ENCODE measurements at places on chromosomes 4 and X.

DNA sequence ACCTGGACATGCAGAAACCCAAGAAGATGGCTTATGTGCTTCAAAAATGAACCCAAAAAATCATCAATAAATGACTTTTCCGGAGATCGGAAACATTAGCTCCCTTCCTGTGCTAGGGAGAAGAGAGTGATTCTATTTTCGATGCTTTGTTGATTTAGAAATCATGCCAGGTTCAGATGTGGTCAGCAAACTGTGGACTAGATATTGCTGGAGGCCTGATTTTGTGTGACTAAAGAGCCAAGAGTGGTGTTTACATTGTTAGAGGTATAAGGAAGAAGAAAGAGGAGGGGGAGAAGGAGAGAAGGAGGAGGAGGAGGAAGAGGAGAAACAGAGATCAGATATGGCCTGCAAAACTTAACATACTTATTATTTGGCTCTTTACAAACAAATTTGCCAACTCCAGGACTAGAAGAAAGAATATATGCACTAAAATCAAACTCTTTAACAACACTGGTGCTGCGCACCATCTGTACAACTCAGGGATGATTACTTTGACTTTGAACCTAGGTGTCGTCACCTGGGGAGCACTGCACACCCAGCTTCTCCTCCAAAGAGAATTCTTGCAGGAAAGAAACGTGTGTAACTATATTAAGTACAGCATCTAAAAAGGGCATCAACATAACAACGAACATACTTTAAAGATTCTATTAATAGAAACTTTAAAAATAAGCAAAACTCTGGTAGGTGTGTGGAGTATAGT is 664.9 kb upstream of the LCORL start:
- DNase-seq, result no peak

DNA sequence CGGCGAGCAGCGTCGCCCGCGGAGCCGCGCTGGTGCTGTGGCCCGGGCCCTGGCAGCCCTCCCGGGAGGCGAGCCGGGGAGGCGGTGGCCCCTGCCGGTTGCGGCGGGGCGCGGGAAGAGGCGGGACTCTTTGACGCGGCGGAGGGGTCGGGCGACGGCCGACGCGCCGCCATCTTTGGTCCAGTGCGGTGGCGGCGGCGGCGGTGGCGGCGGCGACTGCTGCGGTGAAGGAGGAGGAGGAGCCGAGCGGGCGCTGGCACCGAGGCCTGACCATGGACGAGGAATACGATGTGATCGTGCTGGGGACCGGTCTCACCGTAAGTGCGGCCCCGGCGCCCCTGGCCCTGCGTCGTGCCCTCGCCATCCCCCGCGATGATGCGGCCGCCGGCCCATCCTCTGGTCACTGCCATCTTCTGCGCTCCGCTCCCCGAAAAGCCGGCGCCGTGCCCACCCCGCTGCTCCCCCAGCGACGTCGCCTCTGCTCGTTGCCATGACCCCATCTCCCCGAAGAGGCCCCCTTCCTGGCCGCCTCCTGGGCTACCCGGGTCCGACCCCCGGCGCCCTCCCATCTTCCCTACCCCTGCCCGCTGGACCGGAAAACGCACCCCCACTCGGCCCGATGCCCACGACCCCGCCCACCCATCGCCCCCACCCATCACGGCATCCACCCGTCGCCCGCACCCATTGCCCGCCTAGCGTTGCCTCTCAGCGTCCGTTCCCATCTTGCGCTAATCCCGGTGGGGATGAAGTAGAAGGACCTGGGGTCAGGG is at the start of gene GDI1:
Gene GDI1 (plus strand): TSS at position 172 of the 770 bp plus-strand sequence. CDS start 101 bp downstream, at position 273.
- DNase-seq, result no peak

DNA sequence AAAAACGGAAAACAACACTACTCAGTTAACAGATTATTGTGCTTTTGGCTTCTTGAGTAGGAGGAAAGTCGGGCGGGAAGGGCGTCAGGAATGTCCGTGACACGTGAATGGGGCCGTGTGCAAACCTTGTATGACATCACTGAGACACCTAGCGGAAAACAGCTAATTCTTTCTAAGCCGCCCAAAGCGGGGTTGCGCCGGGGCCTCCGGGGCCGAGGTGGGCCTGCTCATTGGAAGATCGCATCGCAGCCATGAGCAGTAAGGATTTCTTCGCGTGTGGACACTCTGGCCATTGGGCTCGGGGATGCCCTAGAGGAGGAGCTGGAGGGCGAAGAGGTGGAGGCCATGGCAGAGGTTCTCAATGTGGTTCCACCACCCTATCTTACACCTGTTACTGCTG is at the start of gene ZCCHC13:
Gene ZCCHC13 (plus strand): TSS at position 165 of the 400 bp plus-strand sequence. CDS start 87 bp downstream, at position 252.
- DNase-seq, result no peak

DNA sequence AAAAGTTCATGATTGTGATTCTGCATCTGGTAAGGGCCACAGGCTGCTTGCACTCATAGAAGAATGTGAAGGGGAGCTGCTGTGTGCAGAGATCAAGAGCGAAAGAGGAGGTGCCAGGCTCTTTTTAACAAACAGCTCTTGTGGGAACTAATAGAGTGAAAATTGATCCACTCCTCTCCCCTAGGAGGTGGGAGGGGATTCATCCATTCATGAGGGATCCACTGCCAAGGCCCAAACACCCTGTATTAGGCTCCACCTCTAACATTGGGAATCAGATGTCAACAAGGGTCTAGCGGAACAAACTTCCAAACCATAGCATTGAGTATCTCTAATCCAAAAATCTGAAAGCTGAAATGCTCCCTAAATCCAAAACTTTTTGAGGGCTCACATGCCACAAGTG is 16.4 kb upstream of the PPID start:
- no peak for DNase-seq

DNA sequence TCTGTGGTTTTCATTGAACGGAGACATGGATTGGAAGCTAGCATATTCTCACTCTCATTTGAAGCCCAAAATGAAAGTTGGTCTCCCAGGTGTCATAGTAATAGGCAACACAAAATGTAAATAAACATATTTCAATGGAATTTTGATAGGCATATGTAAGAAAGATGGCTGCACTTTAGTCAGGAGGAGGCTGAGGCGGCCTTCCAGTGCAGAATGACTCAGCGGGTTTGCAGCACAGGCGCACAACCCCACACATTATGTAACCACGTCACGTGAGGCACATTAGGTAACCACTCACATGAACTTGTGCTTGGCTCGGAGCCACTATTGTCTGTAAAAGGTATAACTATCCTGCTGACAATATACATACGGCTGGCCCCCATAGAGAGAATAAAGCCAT is 381.7 kb downstream of the GPAT3 start:
- DNase-seq, result no peak

DNA sequence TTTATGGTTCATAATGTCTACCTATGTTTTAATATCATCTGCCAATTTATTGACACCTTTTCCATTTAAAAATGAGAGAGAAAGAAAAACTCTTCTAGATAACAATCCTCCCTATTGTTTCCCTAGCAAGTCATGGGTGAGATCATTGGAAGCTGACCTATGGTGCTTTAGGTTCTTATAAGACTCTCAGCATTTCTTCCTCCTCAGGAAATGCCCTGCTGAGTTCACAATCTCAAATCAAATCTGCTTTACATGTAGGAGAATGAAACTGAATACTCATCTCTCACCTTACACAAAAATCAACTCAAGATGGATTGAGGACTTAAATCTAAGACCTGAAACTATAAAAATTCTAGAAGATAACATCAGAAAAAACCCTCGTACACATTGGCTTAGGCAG is 267.4 kb downstream of the RAPGEF2 start:
- no peak for DNase-seq
